CD8-positive, alpha-beta T cell (primary cell): ENCODE measurements at places on chromosomes 2 and 18. TPM values are rescaled to one million over a fixed set of nuclear protein-coding genes. Genes with fewer than 3 reads are reported as not detected.

DNA sequence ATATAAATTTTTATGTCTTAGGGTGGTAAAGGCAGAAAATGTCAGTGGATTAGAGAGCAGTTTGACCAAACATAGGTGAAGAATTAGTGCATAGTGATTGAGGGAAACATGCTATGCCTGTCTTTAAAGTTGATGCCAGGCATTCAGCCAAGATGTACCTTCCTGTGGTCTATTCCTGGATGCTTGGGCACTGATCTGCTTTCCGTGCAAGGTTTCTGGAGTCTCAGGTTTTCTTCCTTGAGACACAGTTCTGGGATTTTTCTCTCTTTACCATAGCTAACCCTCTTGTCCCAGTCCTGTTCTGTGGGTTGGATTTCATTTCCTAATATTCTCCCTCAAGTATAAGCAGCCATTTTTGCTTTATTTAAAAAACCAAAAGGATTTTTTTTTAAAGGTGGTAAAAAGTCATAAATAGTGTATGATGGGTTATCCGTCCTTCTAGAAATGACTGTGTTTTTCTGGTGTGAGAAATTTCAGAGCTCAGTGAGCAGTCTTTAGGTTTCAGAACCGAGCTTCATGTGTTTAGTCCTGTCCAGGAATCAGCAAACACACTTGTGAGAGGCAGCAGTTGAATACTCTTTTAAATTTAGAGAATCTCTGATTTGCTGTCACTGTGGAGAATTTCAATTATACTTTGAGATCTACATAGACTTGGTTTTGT is 43.0 kb upstream of the CYBRD1 start:
- no peak for DNase-seq

- DNase-seq: no peak
These were observed 6.8 kb downstream of the PHLPP1 start for GRCh38 chr18:62721839-62722795.

- DNase-seq: peak; percentile 25
These were observed 439 bp upstream of the PLEKHH2 start for GRCh38 chr2:43636621-43637020.

GRCh38 chr18:36843784-36844183 is 14.9 kb downstream of the KIAA1328 start:
- DNase-seq: no peak

DNA sequence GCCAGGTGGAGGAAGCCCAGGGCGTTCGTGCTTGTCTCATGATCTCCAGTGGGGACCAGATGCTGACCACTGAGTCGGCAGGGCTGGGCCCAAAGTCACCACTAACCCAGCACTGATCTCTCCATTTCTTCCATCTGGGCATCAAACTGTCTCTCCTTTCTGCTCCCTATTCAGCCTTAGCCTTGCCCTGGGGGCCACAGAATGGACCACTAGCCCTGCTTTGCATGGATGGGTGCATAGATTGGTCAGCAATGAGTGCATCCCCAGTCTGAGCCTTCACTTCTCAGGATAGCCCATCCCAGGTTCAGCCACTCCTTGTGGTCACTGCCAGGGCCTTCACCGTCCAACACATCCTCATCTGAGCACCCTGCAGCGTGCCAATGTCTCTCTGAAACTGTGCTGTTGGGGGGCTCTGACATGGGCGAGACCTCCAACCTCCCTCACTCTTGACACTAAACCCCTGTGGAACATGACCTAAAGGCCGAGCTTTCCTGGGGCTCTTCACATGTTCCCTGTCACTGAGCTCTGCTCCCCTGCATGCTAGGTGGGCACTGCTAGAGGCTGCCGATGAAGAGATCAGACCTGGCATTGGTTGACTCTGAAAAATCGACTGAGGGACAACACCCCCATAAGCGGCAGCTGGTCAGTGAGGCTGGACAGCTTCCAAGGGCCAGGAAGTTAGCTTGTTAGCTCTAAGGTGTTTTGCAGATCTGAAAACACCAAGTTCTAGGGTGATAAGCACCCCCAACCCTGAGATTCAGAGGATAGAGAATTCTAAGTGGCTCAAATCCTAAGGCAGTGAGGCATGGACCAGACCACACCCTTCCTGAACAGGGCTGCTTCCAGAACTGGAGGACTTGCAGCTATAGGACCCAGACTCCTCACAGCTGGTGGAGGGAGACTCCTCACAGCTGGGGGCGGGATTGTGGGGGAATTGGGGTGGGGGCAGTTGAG is 61.7 kb downstream of the HS1BP3 start:
- DNase-seq: no peak

COL4A3 gene
- 0.47 TPM for total RNA-seq

MALL gene
- not detected for total RNA-seq

- DNase-seq: no peak
These were observed 3.1 kb upstream of the GPR17 start for GRCh38 chr2:127642706-127643438.

DNA sequence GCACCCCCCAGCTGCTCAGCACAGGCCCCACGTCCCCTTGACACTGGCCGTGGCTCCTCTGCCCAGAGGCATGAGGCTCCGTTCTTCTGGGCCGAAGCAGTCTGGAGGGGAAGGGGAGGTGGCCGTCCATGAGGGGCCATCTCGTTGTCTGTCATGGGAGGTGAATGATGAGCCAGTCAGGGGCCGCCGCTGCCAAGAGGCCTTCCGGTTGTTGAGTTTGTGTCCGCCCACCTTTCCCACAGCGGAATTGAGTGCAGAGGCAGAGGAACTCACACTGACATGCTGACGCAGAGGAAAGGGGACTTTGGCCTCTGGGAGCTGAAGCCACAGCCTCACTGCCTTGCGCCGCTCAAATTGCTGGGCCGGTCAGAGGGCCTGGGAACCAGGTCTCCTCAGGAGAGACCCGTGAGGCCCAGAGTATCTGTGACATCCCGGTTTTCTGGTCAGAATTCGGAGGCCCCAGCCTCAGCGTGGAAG is 268.4 kb downstream of the ATAD2B start:
- DNase-seq: no peak

LYPD6B gene
- not detected for total RNA-seq

GRCh38 chr2:217206016-217206725 is 346.3 kb upstream of the TNP1 start:
- no peak for DNase-seq

- no peak for DNase-seq
These were observed 26.3 kb downstream of the ERLEC1 start for GRCh38 chr2:53813151-53813550.

DNA sequence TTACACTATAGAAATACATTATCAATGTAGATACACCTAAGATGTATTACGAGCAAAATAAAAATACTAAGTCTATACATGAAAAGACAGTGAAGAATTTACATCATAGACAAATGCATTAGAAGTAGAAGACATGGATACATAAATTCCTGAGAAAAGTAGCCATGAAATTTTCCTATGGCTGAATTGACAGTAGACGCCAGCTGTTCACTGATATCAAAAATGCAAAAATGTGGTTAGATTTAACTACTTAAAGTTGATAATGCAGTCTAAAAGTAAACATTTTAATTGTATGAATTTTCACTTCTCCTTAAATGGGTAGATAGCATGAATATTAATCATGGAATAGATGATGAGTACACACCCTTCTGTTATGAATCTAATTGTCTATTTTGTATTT is 350.9 kb downstream of the ARHGAP15 start:
- DNase-seq: no peak

GTF2A1L gene
- total RNA-seq: not detected

DNA sequence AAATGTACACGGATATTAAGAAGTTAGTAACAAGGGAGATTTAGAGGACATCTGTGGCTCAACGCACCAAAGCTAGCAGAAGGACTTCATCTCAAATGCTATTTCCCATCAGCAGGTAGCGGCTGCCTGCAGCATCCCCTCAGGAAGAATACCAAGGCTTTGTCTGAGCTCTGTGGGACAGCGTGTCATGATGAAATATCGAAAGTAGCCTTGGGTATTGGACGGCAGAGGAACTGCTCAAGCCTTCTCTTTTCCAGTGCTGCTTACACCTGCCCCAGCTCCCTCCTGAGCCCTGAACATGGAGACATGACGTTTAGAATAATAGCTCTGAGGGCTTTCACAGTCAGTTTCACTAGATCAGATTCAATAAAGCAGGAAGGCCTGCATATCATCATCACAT is 241.6 kb downstream of the SUCLG1 start:
- DNase-seq: no peak
